Mesenchymal stem cell (in vitro differentiated cells and primary cell): ENCODE measurements at places on chromosomes 7 and 10.

DNA sequence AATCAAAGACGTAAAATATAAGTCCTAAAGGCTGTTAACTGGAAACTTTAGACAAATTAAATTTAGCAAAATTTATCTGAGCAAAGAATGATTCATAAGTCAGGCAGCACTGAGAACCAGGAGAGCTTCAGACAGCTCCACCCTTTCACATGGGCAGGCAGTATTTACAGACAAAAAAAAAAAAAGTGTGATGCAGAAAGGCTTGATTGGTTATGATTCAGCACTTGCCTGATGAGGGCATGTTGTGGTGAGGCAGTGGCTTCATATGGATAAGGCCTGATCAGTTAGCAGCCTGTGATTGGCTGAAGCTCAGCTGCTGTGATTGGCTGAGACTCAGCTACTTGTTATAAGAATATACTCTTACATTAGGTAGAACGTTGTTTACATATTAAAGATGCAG lies 495.4 kb upstream of the POM121L12 start:
- peak; percentile 57 for DNase-seq

DNA sequence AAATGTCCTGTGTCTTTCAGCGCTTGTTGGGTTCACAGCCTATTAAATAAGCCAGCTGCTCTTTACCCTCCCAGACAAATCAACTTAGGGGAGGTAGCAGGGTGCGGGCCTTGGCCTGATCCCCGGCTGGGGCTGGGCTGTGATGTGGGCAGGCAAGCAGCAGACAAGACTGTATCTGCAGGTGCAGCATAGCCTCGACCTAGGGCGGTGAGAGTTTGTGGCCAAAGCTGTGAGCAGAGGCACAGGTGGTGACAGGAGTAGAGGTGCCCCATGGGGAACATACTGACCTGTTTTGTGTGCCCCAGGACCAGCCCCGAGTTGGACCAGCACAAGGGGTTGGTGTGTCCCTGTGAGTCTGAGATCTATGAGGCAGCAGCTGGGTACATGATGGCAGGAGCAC lies 885.4 kb downstream of the ZNF37A start:
- DNase-seq: no peak

- DNase-seq: peak; percentile 26
Observed at GRCh38 chr7:5567790-5568189, 144.2 kb upstream of the TNRC18 start.

GRCh38 chr7:95544171-95544570 lies 52.1 kb downstream of the PDK4 start:
- peak; percentile 19 for DNase-seq
